Endothelial cell of coronary artery (primary cell): ENCODE measurements at places on chromosomes 12 and 14. TPM values are rescaled to one million over a fixed set of nuclear protein-coding genes. Genes with fewer than 3 reads are reported as not detected.

Gene SERPINA1
- not detected in 2 replicates for total RNA-seq

Gene KRT79
- 0.28 TPM in 1 of 2 replicates, not detected in the other for total RNA-seq

Gene BCAT1
- total RNA-seq: 118 and 160 TPM in 2 replicates

Gene CLEC4D
- not detected in 2 replicates for total RNA-seq

Gene GZMH
- not detected in 2 replicates for total RNA-seq

Gene NFATC4
- total RNA-seq: 14.8 and 25.8 TPM in 2 replicates

Gene DPF3
- 6.0 and 18.5 TPM in 2 replicates for total RNA-seq

Gene CCDC175
- not detected in 2 replicates for total RNA-seq

Gene EIF2S3B
- total RNA-seq: 0.99 and 1.2 TPM in 2 replicates

Gene DUSP16
- total RNA-seq: 7.2 and 10.8 TPM in 2 replicates

Gene SLC24A4
- under 0.01 TPM in 1 of 2 replicates, not detected in the other for total RNA-seq

Gene SRRM4
- not detected in 2 replicates for total RNA-seq

Gene PPFIA2
- total RNA-seq: not detected in 2 replicates

Gene SYT10
- not detected in 2 replicates for total RNA-seq

Gene ATXN2
- total RNA-seq: 15.1 and 28.5 TPM in 2 replicates

Gene MANSC4
- not detected in 2 replicates for total RNA-seq

Gene INSM2
- not detected in 2 replicates for total RNA-seq

Gene NR1H4
- not detected in 2 replicates for total RNA-seq

Gene GSC
- total RNA-seq: 0.09 TPM in 1 of 2 replicates, not detected in the other

Gene PLEKHD1
- under 0.01 TPM in 1 of 2 replicates, not detected in the other for total RNA-seq

Gene HCAR2
- total RNA-seq: not detected in 2 replicates

Gene LYZ
- total RNA-seq: not detected in 2 replicates

Gene C12orf57
- 115 and 143 TPM in 2 replicates for total RNA-seq

Gene TMEM132C
- total RNA-seq: not detected in 2 replicates

Gene ACOT6
- 0.09 TPM in 1 of 2 replicates, not detected in the other for total RNA-seq

Gene RHEBL1
- 0.94 and 2.1 TPM in 2 replicates for total RNA-seq

Gene RNU4-1
- total RNA-seq: 118 and 465 TPM in 2 replicates

Gene TPH2
- not detected in 2 replicates for total RNA-seq

Gene AKAP3
- 0.47 and 0.90 TPM in 2 replicates for total RNA-seq

Gene PPP4R3A
- total RNA-seq: 73.8 and 86.3 TPM in 2 replicates

Gene GPR84
- total RNA-seq: under 0.01 TPM in 1 of 2 replicates, not detected in the other

Gene NXPH4
- total RNA-seq: 2.5 TPM in 1 of 2 replicates, not detected in the other

Gene IL22
- total RNA-seq: not detected in 2 replicates

Gene SERPINA4
- not detected in 2 replicates for total RNA-seq

Gene RTN1
- total RNA-seq: 0.28 and 1.3 TPM in 2 replicates

Gene TAS2R7
- total RNA-seq: 0.09 TPM in 1 of 2 replicates, not detected in the other

Gene NOS1
- not detected in 2 replicates for total RNA-seq

Gene ARHGEF40
- total RNA-seq: 4.2 and 12.1 TPM in 2 replicates

Gene NGB
- total RNA-seq: not detected in 2 replicates

Gene SIX1
- total RNA-seq: 0.27 and 0.28 TPM in 2 replicates
